Sigmoid colon (tissue), 7 donors: ENCODE measurements at places on chromosomes 13 and 19. TPM values are rescaled to one million over a fixed set of nuclear protein-coding genes. Genes with fewer than 3 reads are reported as not detected.

- DNase-seq: no peak
- H3K27ac ChIP-seq: no peak overlapping the region
Observed at GRCh38 chr19:17332677-17333581, 1.7 kb downstream of the ANO8 start.

DNA sequence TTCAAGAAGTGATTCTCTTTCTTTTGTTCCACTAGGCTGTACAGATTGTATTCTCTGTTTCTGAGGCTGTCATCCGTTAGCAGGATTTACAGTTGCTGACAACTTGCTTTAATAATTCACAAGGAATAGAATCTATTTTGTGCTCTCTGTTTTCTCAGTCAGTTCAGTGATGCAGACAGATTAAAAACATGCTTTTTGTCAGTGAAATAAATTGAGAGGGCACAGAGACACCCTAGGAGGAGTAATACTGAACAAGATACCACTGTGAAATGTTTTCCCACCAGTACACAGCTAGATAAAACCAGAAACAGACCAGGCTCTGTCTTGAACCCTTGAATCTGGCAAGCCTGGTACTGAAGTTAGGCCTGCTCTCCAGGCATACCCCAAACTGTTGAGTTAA lies 58.7 kb downstream of the LACC1 start:
- peaks cover 30% of the 10 kb centered on the region for H3K4me1 ChIP-seq
- H3K36me3 ChIP-seq: no peaks in the 10 kb centered on the region
- peak overlapping the region; percentile 28 for H3K27ac ChIP-seq
- H3K4me3 ChIP-seq: no peak overlapping the region

DNA sequence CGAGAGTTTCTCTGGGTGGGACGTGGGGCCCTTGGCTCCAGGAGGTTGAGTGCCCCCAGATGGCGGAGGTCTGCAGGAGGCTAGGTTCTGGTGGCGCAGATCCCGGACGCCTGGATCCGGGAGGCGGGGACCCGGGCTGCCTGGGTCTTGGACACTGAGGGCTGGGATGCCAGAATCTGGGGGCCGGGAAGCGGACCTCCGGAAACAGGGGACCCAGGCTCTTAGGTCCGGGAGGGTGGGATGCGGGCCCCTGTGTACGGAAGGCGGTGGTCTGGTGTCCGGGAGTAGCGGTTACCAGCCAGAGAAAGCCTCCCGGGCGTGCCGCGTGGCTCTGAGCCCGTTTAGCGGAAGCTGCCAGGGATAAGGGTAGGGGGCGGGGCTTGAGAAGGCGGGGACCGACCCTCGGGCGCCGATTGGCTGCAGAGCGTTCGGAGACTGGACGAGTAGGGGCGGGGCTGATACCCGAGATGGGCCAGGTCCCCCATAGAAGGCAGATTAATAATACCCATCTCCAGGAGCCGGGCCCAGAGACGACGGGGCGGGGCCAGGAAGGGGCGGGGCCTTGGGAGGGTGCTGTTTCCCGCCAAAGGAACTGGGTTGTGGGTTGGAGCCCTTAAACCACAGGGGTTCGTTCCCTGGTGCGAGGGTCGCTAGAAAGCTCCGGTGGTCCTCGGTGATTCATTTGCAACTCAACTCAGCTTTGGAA lies at the start of gene SLC1A5:
Gene SLC1A5 (minus strand): TSS at position 333 of the 706 bp plus-strand sequence. CDS start 629 bp downstream, outside the sequence.
- H3K4me1 ChIP-seq: peaks cover 50% of the 10 kb centered on the region
- H3K4me3 ChIP-seq: peak within 1 kb of the TSS; percentile 60
- no peaks in the 10 kb centered on the region for H3K27me3 ChIP-seq
- no peaks in the 10 kb centered on the region for H3K36me3 ChIP-seq

Gene SLC6A16
- total RNA-seq: 1.1 TPM
